ENCODE measurements at places on chromosomes 6 and 20.

DNA sequence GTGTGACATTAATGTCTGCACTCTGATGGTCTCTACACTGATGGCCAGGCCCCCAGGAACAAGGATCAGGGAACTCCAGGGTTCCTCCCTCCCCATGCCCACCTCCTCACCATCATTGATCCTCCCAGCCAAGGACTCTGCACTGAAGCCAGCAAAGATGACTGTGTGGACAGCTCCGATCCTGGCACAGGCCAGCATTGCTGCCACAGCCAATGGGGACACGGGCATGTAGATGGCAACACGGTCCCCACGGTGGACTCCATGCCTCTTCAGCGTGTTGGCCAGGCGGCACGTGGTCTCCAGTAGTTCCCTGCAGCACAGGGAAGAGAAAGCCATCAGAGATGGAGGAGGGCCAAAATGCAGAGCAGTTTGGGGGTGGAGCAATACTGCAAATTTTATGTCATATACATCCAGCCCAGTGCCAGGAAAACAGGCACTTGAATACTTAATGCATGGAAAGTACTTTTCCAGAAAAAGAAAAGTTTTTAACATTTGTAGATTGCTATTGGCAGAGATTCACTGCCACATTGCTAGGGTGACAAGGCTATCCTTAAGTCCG is 27.2 kb downstream of the ACSS1 start:
- no peak for DNase-seq

GRCh38 chr6:113936093-113936934 is 34.6 kb downstream of the HDAC2 start:
- peak; percentile 27 for DNase-seq

- DNase-seq, result no peak
Measured at GRCh38 chr6:154928325-154928922, 66.7 kb upstream of the TIAM2 start.

DNA sequence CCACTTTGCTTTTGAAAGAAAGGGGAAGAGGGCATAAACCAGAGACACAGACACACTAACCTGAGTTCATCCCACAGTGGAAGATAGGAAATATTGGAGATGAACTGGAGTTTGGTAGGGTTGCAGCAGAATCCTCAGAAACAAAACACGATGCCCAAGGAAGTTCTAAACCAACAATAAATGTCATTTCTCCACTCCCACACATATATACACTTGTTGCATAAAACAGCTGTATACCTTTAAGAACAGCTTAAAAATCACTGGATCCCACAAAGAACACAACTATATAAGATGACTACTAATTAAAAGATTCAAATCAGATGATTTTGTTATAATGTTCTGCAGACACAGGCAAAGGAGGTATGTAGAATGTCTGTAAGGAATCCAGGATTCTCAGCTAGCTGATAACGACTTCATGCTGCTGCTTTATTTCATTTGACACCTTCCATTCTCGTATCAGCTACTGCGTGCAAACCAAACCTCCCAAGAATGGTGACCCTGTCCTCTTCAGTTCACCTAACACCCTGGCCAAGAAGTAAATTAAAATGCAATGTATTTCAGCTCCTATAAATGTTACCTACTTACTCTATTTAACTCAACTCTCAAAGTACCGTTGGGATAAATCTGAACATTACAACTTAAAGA is 14.3 kb downstream of the KIF13A start:
- no peak for DNase-seq

- no peak for DNase-seq
Measured at GRCh38 chr20:41444821-41445220, 78.2 kb upstream of the EMILIN3 start.

DNA sequence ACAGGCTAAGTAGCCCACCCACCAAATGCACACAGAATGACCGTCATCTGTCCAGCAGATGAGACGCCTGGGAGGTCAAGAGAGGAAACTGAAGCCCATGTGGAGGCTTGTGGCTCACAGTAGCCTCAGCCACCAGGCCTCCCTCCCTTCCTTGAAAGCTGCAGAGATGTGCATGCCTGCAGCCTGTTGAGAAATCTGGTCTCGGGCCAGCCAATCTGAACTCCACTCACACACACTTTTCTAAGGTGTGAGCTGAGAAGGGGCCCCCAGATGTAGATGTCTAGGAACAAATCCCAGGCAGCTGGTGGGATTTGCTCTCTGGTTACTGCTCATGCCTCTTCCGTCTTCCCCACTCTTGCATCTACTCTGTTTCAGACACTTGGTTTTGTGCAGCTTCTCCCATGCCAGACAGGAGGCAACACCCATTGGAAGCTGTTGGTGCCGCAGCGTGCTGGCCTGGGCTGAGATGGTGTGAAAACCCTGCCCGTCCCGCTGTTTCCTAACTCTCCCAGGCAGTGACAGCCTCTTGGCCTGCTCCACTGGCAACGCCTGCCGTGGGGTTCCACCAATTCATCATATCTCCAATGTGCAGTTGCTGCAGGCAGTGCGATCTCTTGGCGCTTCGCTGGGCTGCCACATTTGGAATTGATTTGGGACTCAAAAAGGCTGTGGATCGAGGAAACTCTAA is 24.1 kb upstream of the PAX1 start:
- DNase-seq, result no peak

DNA sequence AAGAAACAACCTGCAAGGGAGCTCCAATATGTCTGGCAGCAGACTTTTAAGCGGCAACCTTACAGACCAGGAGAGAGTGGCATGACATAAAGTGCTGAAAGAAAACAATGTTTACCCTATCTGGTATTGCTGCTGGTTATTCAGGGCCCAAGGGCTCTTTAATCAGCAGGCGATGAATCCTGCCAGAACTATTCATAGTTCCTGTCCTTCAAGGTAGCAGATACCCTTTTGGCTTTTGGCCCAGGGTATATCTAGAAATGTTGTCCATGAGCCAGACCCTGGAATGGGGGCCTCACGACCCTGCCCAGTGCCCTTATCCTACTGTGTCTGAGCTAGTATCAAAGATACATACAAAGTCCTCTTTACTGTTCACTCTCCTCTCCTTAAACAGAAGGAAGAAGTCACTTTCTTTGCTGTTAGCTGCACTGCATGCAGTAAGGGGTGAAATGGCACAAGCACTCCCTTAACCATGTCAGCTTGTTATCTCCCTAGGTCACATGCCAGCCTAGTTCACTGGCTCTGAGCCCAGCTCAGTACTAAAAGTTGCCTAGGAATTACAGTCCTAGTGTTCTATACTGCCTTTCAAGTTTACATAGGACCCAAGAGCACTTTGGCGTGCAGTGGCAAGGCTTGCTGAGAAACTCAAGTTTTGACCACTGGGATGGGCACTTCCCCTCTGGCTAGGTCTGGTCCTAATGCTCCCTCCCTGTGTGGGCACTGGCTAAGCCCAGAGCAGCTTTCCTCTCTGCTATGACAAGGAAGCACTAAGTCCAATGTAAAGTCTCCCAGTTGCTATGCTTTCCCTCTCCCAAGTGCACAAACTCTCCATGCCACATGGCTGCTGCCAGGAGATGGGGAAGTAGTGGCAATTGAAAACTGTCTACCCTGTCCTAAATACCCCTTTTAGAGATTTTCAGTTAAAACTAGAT is 122.0 kb downstream of the HTR1B start:
- DNase-seq, result no peak

All from GM04503 (cell line).